Activated CD4-positive, CD25-positive, alpha-beta regulatory T cell treated with anti-CD3 and anti-CD28 coated beads, Interleukin-2, amount 50 U/mL, for 16 hours (primary cell): ENCODE measurements at places on chromosomes 4 and X.

GRCh38 chr4:3637326-3638016 is 105.2 kb upstream of the LRPAP1 start:
- DNase-seq: no peak

DNA sequence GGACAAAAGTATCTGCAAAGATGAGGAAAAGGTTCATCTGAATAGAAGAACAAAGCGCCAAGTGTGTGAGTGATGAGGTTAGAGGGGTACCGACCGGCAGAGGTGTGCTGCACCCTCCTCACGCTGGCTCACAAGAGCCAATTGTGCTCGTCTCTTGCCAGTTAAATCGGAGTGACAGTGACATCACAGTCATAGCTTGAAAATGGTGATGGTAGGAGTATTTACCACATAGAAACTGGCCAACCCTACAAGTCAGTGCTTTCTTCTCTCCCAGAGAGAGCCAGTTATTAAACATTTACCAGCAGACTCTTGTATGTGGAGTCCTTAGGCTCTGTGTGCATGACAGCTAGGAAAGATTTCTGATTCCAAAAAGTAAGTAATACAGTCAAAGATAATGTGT is 32.4 kb downstream of the CLDN22 start:
- DNase-seq: no peak

GRCh38 chrX:51860679-51861078 is 32.7 kb upstream of the MAGED1 start:
- no peak for DNase-seq

DNA sequence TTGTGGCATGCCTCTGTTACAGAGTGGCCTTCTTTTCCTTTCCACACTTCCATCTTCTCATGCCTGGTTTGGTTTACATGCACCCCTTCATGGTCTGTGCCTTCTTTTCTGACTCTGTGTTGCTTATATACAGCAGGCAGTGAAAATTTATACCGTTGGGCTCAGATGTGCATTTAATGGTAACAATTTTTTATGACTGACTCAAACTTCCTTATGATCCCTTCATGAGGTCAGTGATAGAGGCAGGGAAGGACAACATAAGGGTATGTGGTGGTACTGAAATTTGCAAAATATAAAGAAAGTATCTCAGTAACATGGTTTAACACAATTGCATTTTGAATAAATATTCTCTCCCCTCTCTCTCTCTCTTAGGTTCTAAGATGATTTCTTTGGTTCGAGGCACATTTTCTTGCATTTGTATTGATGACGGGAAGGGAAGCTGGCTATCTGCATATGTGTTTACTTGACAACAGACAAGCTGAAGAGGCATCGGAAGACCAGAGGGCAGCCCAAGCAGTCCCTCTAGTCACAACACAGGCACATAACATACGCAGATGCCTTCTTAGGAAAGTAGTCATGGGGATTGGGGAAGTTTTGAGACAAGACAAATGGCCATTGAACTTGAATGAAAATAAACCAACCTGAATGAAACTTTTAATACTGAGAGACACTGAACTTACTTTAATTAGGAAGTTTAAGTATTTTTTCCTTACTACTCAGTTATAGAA is 163.3 kb upstream of the LEF1 start:
- DNase-seq: no peak

DNA sequence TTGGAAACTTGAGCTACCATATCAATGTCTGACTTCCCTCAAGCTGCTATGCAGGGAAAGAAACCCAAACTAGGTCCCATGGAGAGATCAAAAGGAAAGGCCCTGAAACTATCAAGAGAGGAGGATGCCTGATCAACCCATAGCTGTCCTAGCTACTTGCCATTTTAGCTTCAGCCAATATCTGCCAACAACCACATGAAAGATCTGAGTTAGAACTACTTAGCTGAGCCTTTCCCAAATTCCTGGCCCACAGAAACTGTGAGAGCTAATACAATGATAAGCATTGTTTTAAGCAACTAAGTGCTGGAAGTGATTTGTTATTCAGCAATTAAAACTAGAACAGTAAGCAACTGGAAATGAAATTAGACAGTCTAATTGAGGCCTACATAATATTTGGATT is 6.3 kb upstream of the ARHGEF38 start:
- DNase-seq: no peak

DNA sequence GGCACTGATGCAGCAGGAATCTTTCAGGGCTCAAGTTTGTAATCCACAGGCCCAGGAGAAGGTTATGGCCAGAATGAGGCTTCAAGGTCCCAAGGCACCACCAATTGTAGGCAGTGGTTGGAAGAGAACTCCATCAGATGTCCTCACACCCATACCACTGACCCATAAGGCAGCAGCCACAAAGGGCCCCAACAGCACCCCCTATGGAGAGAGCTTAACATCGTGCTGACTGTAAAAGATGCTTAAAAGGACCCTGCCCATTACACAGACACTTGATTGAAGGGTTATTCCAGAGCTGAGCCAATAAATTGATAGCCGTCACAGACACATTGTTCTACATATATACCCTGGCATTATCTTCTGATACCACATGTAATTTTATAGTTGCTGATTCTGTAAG is 113.7 kb downstream of the SOWAHB start:
- DNase-seq: no peak

DNA sequence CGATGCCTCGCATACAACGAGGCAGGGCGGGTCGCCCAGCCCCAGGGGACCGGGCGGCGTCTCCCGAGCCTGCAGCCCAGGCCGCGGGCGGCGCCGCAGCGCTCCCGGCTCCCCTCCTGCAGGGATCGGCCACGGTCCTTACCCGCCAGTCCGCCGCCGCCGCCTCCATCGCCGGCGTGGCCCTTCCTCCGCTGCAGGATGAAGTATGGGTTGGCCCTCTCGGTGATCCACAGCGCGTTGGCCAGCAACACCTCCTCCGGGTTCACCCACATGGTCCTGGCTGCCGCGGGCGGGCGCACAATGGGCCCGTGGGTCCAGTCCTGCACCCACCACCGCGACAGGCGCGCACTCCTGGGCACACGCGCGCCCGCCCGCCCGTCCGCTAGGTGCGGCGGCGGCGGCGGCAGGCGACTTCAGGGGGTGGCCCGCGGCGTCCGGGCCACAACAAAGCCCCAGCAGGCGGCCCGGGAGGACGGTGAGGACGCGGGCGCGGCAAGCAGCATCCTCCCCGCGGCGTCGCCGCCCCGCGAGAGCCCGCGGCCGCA is 339 bp downstream of the TBC1D9 start:
- DNase-seq: no peak

DNA sequence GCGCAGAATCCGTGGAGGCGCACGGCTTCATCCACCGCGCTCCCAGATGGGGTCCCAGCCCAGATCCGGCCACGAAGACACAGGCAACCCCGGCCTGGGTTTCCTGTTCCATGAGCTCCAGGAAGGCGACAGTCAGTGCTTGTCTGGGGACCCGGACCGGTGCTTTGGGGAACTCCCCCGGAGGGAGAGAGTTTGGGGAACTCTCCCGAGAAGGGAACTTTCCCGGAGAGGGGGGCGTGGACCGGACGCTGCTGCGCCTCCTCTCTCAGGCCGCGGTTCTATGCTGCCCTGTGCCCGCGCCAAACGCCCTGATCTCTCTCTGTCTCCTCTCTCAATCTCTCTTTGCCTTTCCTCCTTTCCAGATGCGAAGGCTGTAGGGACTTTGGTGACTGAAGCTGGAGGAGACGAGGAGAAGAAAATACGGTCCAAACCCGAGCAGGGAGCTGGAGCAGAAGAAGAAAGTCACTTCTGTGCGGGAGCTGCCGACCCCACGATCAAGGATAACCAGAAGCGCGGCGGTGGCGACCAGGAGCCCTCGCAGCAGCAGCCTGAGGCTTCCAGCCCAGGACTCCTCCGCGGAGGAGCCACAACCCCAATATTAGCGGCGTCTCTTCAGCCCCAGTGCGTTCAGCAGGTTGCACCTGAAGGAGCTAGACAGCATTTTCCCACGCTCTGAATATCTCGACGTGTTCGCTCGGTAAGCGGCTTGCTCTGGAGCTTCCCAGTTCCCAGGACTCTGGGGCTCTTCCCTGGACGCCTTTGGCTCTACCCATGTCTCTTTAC is 47.6 kb upstream of the NKAP start:
- no peak for DNase-seq

GRCh38 chr4:58247792-58248191 is 1137.6 kb upstream of the IGFBP7 start:
- DNase-seq: no peak

DNA sequence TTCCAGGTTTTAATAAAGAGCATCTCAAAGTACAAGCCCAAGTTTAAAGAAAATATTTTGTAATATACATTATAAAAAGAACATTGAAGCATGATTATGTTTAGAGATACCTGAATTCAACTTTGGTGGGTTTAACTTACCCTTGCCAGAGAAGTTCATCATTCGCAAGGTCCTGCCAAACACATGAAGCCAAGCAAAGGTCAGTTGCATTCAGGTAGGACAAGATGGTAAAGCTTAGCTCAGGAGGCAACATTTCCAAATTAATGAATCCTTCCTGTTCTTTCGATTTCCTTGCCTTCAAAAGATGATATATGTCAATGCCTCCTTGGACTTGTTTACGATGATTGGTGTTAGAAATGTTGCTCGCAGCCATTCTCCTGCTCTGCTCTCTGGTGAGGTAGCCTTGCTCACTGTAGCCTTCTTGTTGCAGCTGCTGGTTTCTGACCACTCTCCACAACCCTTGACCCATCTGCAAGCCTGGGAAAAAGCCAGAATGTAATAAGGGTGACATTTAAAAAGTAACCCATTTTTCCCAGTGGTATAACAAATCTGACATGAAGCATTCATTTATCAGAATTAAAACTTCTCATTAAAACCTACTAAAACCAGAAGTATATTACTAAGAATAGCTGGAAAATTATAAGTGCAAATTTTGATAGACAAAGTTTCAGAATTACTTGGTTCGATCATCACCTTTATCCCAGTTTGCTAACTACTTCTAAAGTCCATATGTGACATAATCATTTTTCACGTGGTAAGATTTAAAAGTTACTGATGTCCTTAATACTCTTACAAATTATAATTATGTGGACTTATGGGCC is 20.6 kb downstream of the FBXO8 start:
- DNase-seq: no peak
